ENCODE measurements at places on chromosomes 11 and 22. TPM values are rescaled to one million over a fixed set of nuclear protein-coding genes. Genes with fewer than 3 reads are reported as not detected.

The CD248 gene
- 26.7 TPM for total RNA-seq

The GALNT18 gene
- 22.9 TPM for total RNA-seq

The TRMT112 gene
- total RNA-seq = 92.8 TPM

The OR51E1 gene
- total RNA-seq = 1.9 TPM

The CD6 gene
- 0.22 TPM for total RNA-seq

The SNX32 gene
- total RNA-seq = not detected

The HORMAD2 gene
- not detected for total RNA-seq

The SPON1 gene
- total RNA-seq = 5.0 TPM

The OPCML gene
- 0.05 TPM for total RNA-seq

The CLMP gene
- 8.6 TPM for total RNA-seq

The CREB3L1 gene
- 64.1 TPM for total RNA-seq

The OR2D2 gene
- not detected for total RNA-seq

The DMC1 gene
- 0.46 TPM for total RNA-seq

The SYT12 gene
- total RNA-seq = 0.32 TPM

DNA sequence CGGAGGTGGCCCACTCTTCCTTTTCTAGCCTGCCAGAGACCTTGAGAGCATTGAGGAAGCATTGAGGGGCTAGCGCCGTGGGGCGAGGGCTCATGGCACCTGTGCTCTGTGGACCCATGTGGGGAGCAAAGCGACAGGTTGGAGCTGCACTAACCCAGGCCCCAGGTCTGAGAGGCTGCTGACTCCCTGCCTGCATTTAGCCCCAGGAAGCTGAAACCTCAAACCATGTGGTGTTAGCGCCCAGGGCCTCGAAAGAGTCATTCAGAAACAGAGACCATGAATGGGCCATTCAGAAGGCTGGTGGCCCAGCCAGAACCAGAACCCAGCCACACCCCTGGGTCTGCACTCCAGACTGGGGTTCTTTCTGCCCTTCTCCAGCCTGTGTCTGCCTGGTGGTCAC, 88.6 kb downstream of the BCR start:
- DNase-seq = no peak

GRCh38 chr11:120467627-120468026, 43.9 kb upstream of the GRIK4 start:
- DNase-seq = no peak

DNA sequence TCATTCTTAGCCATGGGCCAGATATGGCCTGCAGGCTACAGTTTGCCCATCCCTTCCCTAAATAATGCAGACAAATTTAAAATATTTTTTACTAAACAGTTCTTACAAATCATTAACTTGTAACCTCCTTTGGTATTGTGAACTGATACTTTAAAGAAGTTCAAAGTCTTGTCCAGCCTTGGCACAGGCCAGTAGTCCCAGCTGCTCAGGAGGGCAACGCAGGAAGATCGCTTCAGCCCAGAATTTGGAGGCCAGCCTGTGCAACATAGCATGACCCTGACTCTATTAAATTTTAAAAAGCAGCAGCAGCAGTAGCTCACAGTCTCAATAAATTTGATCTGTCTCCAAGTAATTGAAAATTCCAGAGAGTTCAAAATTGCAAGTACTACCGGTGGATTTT, 83.7 kb upstream of the ARHGAP32 start:
- DNase-seq = no peak

DNA sequence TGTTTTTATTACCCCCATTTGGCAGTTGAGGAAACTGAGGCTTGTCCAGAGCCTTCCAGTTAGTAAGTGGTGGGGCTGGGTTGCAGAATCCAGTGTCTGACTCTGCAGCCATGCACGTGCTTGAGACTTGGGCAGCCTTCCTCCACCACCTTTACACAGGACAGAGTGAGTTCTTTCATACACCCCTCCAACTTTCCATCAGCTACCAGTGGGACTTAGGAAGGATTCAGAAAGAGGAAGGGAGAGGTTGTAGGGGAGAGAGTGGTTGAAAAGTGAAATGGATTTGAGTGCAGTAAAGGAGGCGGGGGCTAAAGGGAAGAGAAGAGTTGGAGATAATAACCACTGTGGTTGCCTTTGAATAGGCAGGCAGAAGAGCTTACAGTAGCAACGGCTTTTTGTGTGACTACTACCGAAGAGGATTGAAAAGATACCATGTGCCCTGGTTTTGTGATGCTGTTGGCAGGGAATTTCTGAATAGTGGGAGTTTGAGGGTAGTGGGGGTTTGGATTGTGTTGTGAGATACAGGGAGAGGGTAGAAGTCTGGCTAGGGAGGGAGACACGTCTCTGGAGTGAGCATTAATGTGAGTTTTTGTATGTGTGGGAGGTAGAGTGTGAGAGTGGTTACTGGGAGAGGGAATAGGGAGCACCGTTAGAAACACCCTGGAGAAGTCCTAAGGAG, 1.7 kb downstream of the UVRAG start:
- no peak for DNase-seq

GRCh38 chr11:45168366-45169130, 22.1 kb downstream of the PRDM11 start:
- no peak for DNase-seq

- DNase-seq = no peak
Observed at GRCh38 chr11:2537010-2537705, 92.3 kb downstream of the KCNQ1 start.

DNA sequence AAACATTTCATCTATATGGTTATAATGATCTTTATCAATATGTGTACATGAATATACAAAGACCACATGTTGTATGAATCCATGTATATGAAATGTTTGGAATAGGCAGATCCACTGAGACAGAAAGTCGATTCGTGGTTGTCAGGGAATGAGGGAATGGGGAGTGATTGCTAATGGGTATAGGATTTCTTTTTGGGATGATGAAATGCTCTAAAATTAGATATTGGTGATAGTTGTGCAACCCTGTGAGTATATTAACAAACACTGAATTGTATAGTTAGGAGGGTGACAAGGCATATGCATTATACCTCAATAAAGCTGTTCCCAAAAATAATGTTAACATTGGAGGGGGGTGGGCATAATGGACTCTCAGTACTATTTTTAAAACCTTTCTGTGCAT, 5.0 kb upstream of the PTPMT1 start:
- DNase-seq = no peak

GRCh38 chr22:38144025-38144405, 33.5 kb upstream of the BAIAP2L2 start:
- DNase-seq = no peak

DNA sequence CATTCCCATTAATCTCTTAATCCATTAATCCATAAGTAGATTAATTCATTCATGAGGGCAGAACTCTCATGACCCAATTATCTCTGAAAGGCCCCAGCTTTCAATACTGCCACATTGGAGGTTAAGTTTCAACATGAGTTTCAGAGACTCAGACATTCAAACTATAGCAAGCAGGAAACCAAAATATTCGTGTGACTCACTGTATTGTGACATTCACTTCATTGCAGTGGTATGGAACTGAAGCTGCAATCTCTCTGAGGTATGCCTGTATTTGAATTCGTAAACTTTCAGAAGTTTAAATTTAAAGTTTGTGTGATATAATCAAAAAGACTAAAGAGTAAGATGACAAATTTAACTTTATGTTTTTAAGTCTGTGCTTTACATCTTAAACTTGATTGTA, 2.9 kb upstream of the OR52J3 start:
- DNase-seq = no peak

DNA sequence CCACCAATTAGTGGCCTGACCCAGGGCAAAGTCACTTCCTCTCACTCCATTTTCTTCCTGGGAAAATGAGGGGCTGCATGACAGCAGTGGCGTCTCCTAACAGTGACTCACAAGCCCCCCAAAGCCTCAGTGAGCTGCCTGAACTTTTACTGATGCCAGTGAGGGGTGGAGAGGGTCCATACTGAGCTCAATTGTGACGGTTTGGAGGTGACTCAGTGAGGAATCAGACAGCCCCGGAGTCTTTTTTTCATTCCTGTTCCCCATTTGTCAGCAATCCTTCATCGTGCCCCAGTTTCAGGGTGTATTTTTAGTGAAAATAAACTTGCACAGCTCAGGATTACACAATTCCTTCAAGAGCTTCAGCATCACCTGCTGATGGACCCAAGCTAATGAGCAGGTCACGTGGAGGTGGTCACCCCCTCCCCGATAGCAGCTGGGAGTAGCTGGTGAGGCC, 30.1 kb upstream of the RASD2 start:
- no peak for DNase-seq

GRCh38 chr11:93838967-93839366, 11.5 kb downstream of the VSTM5 start:
- no peak for DNase-seq

DNA sequence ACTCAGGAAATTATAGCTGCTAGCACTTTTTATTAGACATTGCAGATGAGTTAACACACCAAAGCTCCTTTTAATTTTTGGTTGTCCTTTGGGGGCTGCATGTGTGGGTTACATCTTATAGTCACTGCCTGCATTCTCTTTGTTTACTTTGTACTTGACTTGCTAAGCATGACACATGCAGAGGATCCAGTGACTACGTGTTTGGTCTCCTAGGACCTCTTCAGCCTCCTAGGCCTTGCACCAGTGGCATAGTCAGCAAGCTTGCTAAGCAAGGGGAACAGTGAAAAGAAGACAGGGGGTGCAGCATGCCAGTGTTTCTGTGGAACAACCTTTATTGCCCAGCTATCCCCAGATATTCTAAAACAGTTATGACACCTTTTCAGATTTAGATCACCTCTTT, 108.2 kb downstream of the PAX6 start:
- no peak for DNase-seq

GRCh38 chr11:78525720-78526119, 48.9 kb downstream of the NARS2 start:
- no peak for DNase-seq

DNA sequence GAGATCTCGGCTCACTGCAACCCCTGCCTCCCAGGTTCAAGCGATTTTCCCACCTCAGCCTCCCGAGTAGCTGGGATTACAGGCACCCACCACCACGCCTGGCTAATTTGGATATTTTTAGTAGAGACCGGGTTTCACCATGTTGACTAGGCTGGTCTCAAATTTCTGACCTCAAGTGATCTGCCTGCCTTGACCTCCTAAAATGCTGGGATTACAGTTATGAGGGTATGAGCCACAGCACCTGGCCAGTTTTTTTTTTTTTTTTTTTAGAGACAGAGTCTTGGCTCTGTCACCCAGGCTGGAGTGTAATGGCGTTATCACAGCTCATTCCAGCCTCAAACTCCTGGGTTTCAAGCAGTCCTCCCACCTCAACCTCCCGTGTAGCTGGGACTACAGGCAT, 54.9 kb upstream of the PRR5 start:
- DNase-seq = no peak

DNA sequence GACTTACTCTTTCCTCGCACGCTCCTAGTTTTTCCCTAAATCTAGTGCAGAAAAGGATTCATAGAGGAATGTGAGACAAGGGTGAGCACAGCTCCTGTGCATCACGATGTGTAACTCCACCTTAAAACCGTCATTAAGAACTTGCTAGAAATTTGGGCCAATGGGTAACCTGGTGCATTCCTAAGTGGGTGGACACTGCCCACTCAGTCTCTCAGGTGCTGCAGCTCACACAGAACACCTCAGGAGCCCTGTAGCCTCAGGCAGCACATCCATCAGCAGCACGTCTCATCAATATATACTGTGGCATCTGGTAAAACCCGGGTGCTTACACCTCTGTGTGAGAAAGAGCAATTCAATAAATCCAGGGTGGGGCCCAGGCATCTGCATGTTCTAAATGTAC, 12.4 kb downstream of the POU2AF3 start:
- DNase-seq = no peak

DNA sequence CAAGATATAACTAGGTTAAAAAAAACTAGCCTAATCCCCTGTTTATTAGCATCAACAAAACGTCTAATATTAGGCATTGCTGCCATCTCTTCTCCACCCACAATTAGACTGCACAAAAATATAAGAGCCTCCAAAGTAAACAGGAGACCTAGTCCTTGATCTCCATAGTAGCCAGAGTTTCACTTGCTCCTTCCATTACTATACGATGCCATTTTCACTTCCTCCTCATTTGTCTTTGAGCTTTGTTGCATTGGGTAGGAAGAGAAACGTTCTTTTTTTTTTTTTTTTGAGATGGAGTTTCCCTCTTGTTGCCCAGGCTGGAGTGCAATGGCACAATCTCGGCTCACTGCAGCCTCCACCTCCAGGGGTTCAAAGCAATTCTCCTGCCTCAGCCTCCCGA, 42.3 kb upstream of the RDX start:
- DNase-seq = no peak

DNA sequence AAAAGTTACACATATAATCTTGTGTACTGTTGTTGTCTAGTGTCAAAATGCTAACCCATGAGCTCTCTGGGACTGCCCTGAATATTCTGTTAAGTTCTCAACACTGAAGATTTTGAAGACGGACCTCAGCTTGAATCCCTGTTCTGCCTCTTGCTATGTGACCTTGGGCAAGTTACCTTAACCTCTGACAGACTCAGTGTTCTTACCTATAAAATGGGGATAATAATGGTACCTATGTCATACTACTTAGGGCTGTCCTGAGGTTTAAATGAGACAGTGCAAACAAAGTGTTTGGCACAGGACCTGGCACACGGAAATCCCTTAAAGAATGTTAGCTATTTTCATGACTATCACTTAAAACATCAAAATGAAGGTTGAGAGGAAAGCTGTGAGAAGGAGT, 11.3 kb downstream of the TMEM218 start:
- DNase-seq = no peak

GRCh38 chr11:86172894-86173293, 71.7 kb upstream of the EED start:
- no peak for DNase-seq

DNA sequence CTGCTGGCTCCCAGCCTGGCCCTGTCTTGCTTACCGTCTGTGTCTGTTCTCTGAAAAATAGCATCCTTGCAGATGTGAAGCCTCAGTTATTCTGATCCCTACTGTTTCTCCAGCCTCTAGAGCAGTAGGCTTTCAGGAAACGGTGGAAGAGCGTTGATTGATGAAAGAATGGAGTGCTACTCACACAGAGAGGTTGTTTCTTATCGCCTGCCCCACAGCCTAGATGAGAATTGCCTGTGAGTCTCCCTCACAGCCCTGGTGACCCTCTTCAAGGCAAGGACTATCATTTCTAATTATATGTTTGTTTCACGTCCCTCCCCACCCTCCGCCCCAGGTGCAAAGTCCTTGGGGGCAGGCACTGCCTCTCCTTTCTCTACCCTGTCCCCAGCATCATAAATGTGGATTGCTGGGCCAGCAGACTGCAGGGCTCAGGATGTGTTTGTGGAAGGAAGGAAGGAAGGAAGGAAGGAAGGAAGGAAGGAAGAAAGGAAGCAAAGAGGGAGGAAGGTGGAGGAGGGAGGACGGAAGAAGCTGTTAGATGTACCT, 575.3 kb upstream of the B3GAT1 start:
- DNase-seq = no peak

DNA sequence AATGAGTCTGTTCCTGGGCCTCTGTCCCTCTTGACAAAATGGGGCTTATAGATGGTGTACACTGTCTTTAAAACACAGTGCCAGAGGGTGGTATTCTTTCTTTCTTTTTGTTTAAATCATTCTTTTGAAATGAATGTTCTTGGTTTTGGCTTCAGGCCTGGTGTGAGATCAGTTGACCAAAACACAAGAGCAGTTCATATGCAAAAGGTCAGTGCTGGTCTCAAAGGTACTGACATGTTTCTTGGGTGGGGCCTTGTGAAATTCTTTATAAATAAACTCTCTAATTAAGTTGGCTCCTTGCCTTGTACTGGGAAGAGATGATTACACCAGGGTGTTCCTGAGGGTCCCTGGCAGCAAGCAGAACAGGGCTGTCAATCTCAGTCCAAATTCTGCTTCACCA, 110.0 kb downstream of the FBXO7 start:
- DNase-seq = no peak
